Mucosa of descending colon (tissue), 3 donors: ENCODE measurements at places on chromosomes 1 and 21.

GRCh38 chr1:38059635-38060250 lies 13.2 kb upstream of the POU3F1 start:
- no peak for DNase-seq

DNA sequence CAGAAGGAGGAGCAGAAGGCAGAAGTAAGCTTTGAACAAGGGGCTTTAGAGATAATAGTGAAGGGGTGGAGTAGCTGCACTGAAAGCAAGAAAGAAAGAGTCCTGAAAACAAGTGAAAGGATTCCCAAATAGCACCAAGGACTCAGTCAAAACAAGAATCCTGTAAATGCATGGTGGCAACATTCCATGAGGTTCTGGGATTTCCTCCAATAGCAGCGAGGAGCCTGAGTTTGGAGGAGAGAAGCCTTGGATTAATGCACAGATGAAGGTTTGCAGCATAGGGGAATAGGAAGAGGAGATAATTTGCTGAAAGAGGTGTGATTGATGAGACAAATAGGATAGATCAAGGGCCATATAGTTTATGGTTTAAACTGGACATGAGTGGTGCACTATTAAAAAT lies 10.9 kb downstream of the KRTAP22-2 start:
- DNase-seq = no peak

DNA sequence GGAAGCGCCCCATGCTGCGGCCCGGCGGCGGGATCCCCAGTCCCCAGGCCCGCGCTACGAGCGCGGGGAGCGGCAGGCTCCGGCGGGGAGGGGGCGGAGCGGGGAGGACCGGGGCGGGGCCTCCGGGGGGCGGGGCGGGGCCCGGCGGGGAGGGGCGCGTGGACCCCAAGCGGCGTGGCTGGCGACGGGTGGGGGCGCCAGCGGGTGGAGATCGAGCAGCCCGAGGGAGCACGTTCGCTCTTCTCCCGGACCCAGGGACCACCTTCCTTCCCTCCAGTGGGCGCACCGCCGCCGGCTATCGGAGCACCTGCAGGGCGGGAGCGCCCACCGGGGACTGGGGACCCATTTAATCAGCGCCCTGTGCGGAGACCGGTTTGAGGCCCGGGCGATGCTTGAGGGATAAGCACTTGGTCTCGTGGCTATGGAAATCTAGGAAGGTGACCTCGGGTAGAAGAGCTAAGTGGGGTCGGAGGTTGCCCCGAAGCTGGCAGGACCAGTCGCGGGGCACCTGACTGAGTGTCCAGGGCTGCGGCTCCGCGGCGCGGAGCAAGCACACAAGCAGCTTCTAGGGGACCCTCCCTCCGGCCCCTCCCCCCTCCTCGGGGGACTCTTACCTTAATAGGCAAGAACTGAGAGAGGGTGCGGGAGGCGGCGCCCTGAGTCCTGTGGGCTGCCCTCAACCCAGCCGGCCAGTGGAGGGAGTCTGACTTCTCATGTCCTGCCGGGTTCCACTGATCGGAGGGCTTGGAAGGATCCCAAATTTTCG lies at the start of gene TSPAN2:
Gene TSPAN2, minus strand, starts transcription at position 84 of the 766 bp plus-strand sequence. Its CDS starts 71 bp downstream, at position 13.
- DNase-seq = peak; percentile 81

DNA sequence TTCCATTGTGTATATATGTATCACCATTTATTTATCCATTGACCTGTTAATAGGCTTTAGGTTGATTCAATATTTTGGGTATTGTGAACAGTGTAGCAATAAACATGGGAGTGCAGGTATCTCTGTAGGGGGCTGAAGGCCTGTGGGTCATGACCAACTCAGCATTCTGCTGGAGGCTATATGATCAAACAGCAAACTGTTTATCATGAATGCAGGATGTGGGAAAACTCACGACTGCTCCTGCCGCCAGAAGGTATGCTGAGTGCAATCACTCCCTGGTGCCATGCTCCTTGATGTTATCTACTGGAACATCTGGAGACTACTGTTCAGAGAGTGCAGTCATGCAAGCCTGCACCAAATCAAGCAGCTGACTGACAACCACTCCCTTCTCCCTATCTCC lies 275.2 kb downstream of the COL11A1 start:
- DNase-seq = no peak

- DNase-seq = no peak
Measured at GRCh38 chr1:37480125-37480466, 5.7 kb downstream of the ZC3H12A start.

- no peak for DNase-seq
Measured at GRCh38 chr1:32791881-32792280, 25.3 kb downstream of the YARS1 start.

DNA sequence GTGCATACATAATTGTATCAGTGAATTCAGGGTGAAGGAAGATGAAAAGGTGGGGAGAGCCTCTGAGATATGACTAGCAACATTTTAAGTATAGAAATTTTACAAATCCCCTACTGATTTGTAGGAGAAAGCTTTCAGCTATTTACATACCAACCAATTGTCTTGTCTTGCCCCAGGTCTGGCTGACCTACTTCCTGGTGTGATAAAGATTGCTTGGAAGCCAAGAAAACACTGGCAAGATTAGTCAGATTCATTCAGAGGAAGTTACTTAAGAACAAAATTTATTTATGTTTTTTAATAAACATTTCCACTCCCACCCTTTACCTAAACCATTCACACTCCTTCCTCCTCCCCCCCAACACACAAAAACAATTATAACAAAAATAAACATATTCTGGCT lies 17.5 kb downstream of the PTGS2 start:
- no peak for DNase-seq

GRCh38 chr1:116880917-116881316 lies 28.8 kb upstream of the PTGFRN start:
- DNase-seq = no peak

- DNase-seq = peak; percentile 71
Measured at GRCh38 chr21:39083377-39084008, 99.8 kb downstream of the PSMG1 start.

GRCh38 chr1:234780531-234781162 lies 170.7 kb upstream of the IRF2BP2 start:
- DNase-seq = no peak

DNA sequence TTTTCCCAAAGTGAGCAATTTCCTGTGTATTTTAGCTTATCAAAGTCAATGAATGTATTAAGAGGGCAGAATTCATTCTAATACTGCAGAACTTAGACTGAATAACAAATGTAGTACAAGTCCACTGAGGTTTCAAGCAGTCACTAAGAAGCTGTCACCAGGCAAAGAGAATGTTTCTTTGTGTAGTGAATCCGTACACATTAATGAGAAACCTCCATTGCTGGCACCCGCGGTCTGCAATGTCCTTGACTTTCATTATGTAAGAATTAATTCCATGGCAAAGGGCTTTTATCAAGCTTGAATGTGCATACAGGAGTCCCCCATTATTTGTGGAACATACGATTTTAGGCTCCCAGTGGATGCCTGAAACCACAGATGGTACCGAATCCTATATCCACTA lies 719.5 kb upstream of the TMPRSS15 start:
- no peak for DNase-seq

GRCh38 chr1:186762653-186763052 lies 66.1 kb upstream of the PLA2G4A start:
- DNase-seq = no peak

DNA sequence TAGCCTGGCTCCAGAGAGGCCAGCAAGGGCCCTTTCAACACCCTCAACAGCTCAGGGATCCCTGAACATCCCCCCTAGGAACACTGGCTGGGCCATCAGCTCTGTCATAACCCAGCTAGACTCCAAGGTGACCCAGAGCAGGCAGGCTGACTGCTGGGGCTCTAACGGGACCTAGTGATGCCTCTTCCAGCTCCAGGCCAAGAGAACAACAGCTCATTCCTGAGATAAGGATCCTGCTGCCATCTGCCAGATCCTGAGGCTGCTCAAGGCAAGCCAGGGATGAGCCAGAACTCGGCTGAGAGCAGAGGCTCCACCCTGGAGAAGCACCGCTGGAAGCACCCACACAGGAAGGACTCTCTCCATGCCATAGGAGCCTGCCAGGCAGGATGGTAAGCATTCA lies 2.0 kb downstream of the VSIG8 start:
- no peak for DNase-seq

DNA sequence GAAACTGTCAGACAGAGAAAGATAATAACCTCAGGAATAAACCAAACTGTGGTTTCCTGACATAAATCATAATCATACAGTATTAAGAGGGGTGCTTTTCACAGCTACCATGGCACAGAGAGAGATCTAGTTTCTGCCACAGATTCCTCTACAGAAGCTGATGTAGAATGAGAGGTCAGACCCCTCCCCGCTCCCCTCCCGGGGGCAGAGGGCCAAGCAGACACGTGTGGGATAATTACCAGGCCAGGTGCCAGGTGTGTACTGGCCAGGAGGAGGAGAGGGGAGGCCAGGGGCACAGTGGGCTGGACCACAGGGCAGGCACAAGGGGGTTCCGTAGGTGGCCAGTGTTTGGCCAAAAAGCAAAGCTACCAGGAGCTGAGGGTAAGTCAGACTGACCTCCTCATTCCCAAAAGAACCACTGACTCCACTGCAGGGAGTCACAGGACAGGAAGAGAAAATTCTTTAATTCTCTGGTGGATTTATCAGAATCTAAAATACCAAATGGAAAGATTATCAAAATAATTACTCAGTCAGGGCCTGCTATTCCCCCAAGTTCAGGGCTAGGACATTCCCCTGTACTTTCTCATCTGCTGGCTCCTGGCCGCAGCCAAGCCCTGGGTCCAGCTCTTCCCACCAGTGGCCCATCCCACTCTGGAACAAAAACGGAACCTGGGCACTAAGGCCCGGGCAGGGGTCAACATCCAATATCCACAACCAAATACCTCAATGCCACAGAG lies 30.0 kb downstream of the C2CD2 start:
- DNase-seq = no peak

GRCh38 chr21:25409978-25410377 lies 197.3 kb downstream of the MRPL39 start:
- DNase-seq = no peak

DNA sequence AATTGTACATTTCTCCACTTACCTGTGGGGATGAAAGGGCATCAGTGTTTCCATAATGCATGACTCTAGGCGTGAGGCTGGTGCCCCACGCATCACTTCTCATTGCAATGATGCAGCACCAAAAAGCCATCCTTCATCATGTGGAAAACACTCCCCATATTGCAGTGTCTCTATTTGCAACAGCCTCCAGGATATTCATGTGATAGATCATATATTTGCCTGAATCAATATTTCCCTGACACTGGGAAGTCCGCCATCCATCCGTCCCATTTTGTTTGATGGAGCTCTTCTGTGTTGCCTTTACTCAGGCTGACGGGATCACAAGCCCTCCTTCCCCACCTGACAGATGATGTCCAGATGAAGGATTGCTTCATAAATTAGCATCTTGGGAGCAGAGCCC lies 74.5 kb upstream of the CAMK1G start:
- DNase-seq = no peak

- no peak for DNase-seq
Measured at GRCh38 chr21:40792691-40793456, 54.1 kb downstream of the DSCAM start.

DNA sequence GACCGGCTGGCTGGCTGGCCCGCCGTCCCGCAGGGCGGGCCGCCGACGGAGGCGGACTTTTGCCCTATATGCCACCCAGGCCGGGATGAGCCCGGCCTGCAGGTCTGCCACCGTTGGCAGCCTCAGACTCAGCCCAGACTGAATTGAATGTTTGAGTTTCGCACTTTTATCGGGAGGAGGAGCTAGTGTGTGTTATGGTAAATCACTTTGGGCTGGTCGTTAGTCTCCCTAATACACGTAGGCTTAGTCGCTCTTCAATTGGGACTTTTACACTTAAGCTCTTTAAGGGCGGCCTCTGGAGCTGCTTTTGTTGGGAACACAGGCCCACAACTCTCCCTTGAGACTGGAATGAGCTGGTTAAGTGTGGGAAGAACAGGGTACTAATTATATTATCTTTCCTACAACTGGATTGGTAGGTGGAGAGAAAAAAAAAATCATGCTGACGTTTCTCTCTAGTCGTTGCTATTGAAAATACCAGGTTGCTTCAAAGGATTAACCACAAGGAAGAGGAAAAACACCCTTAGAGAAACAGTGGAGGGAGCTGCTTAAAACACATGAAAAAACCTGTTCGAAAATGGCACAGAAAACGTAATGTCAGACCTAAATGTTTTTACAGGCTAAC lies 1.4 kb upstream of the IRF2BP2 start:
- DNase-seq = no peak

DNA sequence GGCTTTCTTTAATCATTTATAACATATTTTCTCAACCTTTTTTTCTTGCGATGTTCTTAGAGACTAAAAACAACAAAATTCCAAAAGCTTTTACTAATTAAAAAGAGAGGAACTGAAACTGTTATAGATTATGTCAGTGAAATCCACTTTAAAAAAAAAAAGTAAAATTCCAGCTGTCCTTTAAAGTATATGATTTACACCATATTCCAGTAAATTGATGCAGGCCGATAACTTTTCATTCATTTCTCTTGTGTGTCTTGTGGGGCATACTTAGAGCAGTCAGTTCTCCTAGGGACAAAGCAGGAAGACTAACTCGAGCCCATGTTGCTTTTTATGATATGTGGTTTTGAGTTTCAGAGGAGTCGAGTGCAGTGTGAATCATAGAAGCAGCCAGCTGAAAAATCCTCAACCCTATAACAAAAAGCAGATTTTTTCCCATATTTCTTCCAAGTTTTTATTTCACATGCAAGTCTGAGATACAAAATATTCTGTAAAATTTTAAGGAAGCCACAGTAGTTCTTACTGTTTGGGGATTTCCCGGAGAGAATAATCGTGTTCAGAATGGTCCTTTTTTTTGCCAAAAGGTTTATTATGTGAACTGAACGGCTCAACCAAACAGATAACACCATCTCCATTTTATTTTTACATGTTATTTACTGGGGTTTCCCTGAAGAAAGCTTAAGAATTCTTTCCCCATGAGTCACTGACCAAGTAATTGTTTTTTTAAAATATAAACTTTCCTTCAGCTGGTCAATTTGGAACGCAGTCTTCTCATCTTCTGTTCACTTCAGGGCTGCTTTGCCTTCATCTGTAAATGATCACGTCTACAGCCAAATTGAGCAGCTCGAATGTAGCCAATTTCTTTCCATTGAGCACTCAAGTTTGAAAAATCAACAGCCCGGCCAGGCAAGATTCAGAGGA lies 77.0 kb upstream of the C1orf105 start:
- no peak for DNase-seq

DNA sequence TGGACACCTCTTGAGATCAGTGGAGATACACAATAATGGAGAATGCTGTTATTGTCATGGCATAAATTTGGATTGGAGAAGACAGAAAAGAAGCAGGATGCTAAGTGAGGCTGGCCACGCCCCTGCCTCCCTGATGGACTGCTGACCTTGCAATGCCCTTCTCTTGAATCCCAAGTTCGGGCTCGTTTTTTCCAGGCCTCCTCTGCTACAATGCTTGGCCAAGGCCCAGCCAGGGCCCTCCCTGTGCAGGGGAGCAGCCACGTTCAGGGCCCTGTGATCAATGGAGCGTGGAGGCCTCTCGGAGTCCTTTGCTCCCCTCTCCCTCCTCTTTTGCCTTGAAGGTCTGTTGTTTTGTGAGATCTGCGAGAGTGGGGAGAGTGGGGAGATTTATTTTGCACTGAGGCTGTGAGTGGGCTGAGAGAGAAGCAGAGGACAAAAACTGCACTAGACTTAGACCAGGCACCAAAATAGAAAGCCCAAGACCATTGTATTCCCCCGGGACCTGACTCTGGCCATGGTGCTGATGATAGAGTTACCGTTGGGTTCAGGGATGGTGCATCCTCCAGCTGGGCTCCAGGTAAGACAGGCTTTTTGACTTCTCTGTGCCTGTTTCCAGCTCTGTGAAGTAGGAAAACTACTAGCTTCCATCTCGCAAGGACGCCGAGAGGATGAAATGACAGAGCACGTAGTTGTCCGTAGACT lies 268.6 kb downstream of the KAZN start:
- DNase-seq = no peak

GRCh38 chr1:9362488-9362887 lies 69.8 kb downstream of the SPSB1 start:
- no peak for DNase-seq
